ENCODE measurements at places on chromosomes 2 and 18.

DNA sequence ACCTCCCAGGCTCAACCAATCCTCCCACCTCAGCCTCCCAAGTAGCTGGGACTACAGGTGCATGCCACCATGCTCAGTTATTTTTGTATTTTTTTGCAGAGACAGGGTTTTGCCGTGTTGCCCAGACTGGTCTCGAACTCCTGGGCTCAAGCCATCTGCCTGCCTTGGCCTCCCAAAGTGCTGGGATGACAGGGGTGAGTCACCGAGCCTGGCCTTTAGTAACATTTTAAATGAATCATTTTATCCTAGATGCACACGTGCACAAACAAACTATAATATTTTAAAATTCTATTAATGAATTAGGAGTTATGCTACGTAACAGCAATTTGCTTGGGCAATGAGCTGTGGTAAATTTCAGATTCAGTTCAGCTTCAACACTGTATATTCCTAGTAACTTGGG, 862.5 kb upstream of the ID2 start:
- DNase-seq, result no peak

- DNase-seq, result no peak
These were observed 104.1 kb downstream of the TMEM131 start for GRCh38 chr2:97891611-97892010.

- no peak for DNase-seq
These were observed 89.5 kb downstream of the COL6A3 start for GRCh38 chr2:237324405-237324831.

- no peak for DNase-seq
These were observed 110.1 kb downstream of the ZNF385B start for GRCh38 chr2:179751163-179751809.

DNA sequence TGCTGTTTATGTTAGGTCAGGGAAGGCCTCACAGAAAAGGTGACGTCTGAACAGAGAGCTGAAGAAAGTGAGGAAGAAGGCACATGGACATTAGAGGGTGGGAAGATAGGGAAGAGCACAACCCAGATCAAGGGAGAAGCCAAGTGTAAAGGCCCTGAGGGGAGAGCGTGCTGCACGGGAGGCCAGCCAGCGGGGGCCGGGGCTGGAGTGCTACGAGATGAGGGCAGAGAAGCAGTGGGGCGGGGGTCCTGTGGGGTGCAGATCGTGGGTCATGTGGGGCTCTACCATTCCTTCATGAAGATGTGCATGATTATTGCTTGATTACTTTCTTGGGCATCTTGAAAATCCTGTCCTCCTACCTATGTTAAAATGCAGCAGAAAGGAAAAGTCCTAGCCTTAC, 50.8 kb downstream of the PROC start:
- no peak for DNase-seq

DNA sequence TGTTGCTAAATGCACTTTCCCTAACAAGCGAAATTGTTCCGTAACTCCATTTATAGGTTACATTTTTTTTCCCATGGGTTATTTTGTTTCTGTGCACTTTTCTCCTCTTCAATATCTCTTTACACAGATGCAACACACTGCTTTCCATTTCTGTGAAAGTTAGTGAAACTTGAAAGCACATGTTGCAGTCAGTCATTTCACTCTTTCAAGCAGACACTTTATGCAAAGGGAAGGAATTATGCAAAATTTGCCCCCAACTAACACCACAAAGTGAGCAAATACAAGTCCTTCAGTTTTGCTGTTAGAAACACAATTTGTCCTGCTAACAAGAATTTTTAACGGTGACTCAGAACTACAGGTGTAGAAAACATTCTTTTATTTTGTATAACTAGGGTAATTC, 124.8 kb downstream of the PTH2R start:
- DNase-seq, result no peak
